NCI-H1694 (cell line): ENCODE measurements at places on chromosomes 2 and 18.

GRCh38 chr2:186887107-186888090 lies 38.4 kb upstream of the ZSWIM2 start:
- DNase-seq: no peak

- DNase-seq: no peak
Measured at GRCh38 chr2:46704041-46704440, 211.6 kb downstream of the MCFD2 start.

DNA sequence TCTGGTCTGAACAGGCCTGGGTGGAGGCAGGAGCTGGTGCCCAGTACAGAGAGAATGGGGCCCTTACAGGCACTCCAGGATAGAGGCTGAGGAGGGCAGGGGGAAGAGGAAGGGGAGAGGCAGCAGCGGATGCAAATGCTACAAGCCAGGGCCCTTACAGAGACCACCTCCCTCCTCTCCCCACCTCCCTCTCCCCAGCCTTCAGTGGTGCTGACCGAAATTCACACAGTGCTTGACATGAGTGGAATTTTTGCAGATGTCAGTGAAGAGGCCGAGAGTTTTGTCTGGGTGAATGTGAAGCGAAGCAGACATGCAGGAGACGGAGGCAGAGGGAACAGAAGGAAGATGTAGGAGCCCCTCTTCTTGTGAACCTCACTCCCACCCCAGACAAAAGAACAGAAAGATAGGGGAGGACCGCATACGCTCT lies 31.9 kb downstream of the CIB4 start:
- DNase-seq: no peak

DNA sequence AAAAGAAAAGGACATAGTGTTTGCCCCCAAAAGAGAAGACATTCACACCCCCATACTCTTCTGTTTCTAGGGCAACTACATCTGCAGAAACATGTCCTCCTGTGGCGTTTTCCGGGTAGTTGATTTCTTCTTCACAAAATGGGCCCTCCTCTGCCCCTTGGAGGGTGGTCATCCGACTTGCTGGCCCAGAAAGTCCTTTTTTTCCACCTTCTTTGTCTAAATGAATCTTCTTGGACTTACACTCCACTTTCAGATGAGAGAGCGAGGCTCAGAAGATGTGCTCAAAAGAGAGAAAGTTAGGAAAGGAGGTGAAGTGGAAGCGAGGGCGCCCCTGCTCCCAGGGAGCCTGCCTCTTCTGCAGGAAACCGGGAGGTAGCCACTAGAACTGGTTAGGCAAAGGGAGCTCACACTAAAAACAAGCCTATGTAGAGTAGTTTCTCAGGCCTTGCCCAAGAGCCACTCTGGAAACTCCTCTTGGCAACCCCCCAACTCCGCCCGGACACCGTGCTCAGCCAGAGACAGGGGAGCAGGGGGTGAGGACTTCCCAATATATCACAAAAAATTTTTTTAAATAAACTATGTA lies 10.2 kb upstream of the SIX3 start:
- no peak for DNase-seq
